RPMI8226 (cell line): ENCODE measurements at places on chromosomes 5 and 9.

DNA sequence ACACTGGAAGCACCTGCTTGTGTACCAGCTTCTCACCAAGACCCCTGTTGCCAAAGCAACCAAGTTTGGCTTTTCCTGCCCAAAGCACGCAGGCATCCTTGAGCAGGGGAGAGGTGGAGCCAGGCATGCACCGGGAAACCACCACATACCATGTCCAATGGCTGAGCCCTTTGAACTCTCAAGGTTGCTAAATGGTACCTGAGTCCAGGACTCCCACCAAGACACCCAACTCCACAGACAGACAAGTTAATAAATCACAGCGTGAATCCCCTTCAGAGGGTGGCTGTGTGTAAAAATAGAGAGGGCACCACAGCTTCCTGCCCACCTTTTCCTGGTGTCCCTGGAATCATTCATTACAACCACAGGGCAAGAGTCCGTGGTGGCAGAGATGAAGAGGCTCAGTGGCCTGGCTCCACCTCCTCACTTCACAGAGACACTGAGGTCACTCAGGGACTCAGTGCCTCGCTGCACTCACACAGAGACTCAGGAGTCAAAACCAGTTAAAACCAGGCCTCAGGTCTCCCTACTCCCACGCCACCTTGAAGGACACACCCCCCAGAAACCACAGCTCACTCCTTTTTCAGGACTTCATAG, 143.7 kb downstream of the C5orf15 start:
- DNase-seq: peak; percentile 76

DNA sequence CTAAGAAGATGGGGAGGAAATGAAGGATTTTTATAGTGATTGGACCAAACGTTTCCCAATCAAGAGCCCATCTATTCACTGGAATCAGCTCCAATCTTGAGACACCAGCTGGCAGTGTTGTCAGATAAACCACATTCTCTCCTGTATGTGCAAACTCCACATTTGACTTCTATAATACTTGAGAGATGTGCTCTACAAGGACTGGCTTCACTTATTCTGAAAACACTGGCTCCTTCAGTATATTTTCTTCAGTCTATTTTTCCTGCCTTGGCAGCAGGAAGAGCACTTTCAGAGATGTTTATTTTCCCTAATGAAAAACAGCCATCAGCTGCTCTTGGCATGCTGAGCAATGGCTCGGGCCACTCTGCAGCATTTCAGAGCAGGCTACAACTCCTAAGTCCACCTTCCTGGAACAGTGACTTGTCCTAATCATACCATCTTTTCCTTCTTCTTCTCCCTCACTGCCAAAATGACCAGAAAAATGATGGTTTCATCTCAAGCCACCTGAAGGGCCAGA, 96.9 kb upstream of the FSTL4 start:
- DNase-seq: no peak

GRCh38 chr5:118791926-118792734, 196.2 kb downstream of the DTWD2 start:
- DNase-seq: peak; percentile 65

GRCh38 chr5:170632985-170633234, 129.1 kb downstream of the KCNIP1 start:
- DNase-seq: peak; percentile 59

DNA sequence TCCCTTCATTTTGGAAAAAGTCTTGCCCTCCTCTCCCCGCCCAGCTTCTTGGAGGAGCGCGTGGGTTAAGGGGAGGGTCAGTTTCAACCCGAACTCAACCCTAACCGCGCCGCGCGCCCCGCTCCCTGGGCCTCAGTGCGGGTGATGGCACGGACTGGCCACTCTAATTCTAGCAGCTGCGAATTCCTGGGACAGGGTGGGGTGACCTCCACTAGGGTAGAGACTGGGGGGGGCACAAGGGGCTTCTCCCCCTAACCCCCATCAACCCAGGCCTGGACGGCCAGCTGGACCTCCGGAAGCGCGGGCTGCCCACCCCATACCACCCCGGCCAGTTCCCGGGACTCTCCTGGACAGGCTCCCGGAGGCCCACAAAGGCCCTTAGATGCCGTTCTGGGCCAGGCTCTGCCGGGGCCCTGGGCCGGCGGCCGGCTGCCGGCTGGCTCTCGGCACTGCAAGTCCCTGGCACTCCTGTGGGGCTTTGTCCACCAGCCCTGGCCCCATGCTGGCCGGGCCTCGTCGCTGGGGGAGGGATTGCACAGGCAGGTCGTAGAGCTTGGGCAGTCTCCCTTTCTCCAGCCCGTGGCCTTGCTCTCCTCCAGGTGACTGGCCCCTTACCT, 7.2 kb upstream of the PSD2 start:
- no peak for DNase-seq

GRCh38 chr9:98057138-98057799, 737 bp downstream of the NANS start:
- peak; percentile 22 for DNase-seq

GRCh38 chr5:14630671-14631070, 33.8 kb upstream of the OTULIN start:
- DNase-seq: peak; percentile 61

- DNase-seq: no peak
Measured at GRCh38 chr9:126234681-126235335, 91.8 kb upstream of the MVB12B start.

GRCh38 chr5:175246242-175246888, 197.6 kb downstream of the DRD1 start:
- DNase-seq: no peak

DNA sequence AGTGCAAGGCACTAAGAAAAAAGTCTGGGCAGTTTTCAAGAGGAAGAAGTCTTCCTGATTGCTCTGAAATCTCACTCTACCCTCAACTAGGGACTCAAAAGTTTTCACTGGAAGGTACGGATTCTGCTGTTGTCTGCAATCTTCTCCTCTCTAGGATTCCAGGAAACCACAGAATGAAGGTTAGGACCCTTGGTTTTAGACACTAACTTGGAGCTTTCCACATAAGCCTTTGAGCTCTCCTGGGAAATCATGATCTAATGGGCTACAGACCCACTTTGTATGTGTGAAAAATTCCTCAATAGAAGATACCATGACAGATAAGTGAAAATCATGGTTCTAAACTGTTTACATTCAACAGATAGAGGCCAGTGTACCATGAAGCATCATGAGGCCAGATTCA, 265.1 kb downstream of the PSAT1 start:
- DNase-seq: no peak

- DNase-seq: no peak
Measured at GRCh38 chr9:21461377-21461776, 20.7 kb downstream of the IFNE start.

- DNase-seq: peak; percentile 81
Measured at GRCh38 chr5:10760096-10760920, 726 bp downstream of the DAP start.

- DNase-seq: no peak
Measured at GRCh38 chr9:17719053-17719452, 140.2 kb downstream of the SH3GL2 start.

DNA sequence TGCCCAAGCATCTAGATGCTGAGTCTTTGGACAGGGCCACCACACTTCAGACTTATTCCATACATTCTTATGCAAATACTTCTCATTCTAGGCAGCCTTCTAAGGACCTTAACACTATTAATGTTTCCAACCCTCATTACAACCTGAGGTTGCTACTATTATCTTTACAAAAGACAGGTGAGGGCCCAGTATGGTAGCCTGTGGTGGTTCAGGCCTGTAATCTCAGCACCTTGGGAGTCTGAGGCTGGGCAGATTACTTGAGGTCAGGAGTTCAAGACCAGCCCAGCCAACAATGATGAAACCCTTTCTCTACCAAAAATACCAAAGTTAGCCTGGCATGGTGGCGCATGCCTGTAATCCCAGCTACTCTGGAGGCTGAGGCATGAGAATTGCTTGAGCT, 16.2 kb downstream of the ZFP62 start:
- no peak for DNase-seq

DNA sequence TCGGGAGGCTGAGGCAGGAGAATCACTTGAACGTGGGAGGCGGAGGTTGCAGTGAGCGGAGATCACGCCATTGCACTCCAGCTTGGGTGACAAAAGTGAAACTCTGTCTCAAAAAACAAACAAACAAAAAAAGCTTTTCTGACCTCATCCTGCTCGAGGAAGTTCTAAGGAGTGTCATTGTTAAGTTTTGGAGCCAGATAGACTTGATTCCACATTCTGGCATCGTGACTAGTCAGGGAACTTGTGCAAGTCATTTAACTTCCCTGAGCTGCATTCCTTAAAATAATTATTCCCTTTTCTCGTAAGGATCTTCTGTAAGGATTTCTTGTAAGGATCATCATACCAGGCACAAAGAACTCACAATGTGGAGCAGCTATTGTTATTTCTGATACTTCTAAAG, 26.2 kb downstream of the SNX24 start:
- DNase-seq: no peak

DNA sequence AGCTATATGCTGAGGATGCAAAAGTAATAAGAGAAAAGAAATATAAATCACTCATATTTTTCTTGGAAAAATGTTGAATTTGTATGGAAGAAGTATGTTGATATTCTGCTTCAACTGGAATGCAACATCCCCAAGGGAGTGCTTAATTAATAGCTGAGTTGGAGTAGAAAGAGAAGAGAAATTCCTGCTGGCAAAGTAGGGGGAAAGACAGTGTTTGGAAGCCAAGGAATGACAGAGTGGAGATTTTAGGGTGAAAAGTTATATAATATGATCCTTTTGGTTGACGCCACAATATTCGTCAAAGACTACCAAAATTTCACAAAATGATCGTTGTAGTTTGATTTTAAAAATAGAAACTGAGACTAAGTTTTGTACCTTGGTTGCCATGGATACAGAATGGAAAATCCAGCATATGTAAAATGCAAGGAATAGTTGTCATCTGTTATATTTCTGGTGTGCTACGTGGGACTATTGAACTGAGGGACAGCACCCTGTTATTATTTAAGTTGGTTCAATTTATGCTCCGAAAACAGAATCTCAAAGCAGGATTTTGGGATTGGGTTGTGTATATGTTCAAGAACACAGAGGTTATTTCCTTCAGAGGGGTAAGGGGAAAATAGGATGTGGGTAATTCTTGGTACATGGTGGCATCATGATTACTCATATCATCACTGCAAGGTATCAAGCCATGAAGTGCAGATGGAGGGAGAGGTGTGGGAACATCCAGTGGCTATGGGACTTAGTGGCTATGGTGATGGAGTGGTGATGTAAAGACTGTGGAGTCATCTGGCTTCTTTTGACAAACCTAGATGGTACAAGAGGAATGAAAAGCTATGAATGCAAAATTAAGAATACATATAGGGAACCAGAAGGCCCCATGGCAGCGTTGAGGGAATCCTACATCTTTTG, 61.0 kb downstream of the SUB1 start:
- no peak for DNase-seq

GRCh38 chr5:173808079-173808808, 79.9 kb upstream of the CPEB4 start:
- no peak for DNase-seq

- no peak for DNase-seq
Measured at GRCh38 chr5:36945687-36946086, 69.1 kb downstream of the NIPBL start.

- DNase-seq: no peak
Measured at GRCh38 chr5:38716516-38716915, 129.3 kb upstream of the OSMR start.

DNA sequence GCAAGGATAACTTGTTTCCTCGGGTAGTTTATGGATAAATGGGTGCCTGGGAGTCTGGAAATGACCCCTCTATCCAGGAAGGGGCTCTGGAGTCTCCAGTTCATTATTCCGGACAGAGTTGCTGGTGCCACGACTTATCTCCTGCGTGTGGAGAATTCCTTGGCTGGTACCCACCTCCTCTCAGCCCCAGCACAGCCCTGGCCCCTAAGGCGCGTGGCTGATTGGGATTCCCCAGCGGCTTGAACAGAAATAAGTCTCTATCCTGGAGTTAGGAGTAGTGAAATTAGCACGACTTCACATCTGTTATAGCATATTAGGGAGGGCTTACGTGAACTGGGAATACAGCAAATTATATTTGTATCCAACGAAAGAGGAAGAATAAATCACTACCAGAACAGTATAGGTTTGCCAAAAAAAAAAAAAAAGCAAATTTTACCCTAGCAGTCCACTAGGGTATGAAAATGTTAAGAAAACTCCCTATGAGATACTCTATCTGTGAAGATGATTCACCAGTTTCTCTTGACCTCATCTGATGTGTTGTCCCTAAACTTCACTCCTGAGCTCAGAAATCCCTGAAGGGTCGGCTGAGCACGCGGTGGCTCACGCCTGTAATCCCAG, 172.5 kb upstream of the OTULINL start:
- no peak for DNase-seq
